ENCODE measurements at places on chromosomes 2 and 18.

- no peak for DNase-seq
Observed at GRCh38 chr2:84823788-84824187, 57.1 kb downstream of the TRABD2A start.

- DNase-seq, result no peak
Observed at GRCh38 chr18:13221869-13222855, 3.6 kb downstream of the LDLRAD4 start.

DNA sequence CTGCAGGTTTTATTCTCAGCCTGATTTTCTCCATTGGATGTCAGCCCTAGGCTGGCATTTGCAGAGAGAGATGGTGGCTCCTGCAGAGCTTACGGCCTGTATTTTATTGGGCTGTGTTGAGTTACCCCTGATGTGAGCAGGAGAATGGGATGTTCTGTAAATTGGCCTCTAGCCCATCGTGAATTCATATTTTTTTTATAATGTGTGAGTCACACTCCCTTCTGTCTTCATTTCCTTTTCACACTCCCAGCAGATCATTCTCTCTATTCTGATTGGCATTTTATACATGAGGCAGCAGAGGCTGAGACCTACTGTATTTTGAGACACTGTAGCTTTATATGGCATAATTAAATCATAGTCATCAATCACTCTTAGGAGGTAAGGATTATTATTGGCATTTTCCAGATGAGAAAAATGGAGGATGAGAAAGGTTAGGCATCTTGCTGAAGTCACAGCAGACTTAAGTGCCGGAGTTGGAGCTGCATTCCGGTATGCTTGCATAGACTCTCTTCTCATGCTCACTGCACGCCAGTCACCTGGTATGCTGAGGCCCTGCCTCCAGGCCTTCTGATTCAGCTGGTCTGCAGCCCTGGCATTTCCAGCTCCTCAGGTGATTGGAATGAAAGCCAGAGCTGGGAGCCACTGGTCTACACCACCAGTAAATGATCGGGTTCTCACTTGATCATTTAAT, 142.4 kb downstream of the NEDD4L start:
- DNase-seq, result no peak

DNA sequence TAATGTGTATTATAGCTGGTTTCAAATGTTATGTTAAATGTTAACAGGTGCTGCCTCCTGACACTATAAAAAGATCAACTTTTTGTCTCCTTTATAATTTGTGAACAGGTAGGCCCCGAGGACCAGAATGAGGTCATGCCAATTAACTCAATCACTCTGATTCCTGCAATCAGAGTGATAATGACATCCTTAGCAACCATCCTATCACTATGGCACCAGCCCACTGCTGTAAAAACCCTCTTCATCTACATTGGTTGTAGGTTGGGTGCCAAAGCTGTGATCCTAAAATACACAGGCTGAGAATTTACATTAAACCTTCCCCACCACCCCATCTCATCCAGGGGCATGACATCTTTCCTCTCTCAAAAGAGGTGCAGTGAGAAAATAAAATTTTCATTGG, 103.5 kb downstream of the CPO start:
- DNase-seq, result no peak

All from stimulated activated CD4-positive, alpha-beta T cell treated with anti-CD3 and anti-CD28 coated beads, Interleukin-12 subunit alpha, Interleukin-12 subunit beta, amount 100 ng/mL, for 4 hours (primary cell).